Stimulated activated CD4-positive, alpha-beta T cell treated with anti-CD3 and anti-CD28 coated beads, Interleukin-2, amount 100 ng/mL, for 4 hours (primary cell): ENCODE measurements at places on chromosomes 1 and 21.

DNA sequence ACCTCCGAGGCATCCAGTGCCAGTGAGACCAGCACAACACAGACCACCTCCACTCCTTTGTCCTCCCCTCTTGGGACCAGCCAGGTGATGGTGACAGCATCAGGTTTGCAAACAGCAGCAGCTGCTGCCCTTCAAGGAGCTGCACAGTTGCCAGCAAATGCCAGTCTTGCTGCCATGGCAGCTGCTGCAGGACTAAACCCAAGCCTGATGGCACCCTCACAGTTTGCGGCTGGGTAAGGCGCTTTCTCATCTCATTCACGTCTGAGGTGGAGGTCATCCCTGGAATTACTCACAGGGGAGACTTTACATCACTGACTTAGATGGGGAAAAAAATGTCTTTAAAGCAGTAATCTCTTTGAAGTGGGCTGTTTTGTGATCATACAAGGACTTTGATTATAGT, 106.3 kb downstream of the CD247 start:
- DNase-seq = no peak

DNA sequence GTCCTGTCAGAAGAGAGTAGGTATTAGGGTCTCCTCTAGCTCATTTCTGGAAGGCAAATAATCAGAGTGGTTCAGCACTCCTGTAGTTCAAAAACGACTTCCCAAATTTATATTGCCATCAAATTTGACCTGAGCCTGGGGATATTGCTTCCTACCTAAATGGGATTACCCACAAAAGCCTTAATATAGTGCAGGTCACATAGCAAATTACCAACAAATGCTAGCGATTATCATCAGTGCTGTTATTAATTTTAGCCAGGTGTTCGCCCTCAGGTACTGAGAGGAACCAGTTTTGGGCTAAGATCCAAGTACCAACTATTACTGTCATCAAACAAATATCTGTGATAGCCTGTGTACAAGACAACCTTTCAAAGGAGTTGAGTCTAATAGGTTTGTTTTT, 661.8 kb upstream of the PTBP2 start:
- DNase-seq = no peak

- DNase-seq = no peak
These were observed 12.7 kb downstream of the SLC25A33 start for GRCh38 chr1:9551984-9552383.

DNA sequence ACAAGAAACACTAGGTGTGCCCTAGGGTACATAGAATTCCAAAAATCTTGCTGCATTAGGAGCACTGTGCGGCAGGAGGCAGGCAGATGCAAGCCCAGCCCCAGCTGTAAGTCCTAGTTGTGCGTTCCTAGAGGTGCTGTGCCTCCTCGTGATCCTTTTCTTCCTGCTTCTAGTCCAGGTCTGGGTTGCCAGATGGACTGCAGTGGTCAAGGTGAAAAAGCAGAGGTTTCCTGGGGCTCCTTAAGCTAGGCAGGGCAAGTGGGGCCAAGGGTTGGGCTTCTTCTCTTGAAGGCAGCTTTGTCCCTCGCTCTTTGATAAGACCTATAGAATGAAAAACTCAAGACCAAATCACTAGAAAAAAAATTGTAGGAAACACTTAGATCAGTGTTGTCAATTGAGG, 21.6 kb upstream of the SLC45A3 start:
- DNase-seq = no peak

- DNase-seq = peak; percentile 82
These were observed 28.3 kb downstream of the EIF2D start for GRCh38 chr1:206583707-206584648.

DNA sequence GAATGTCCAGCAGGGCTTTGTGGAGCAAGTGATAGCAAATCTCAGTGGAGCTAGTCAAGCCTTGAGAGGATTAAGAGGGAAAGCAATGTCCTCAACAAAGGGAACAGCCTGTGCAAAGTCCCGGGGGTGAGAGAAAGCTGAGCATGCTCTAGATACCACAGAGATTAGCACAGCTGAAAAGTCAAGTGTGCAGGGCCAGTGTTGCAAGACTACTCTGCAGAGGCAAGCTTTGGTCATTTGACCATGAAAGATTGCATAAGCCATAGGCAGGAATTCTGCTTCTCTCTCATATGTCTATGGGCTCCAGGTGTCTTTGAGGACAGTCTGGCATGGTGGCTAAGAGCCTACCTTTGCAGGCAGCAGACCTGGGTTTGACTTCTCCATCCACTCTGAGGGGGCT, 181.0 kb upstream of the JUN start:
- no peak for DNase-seq

DNA sequence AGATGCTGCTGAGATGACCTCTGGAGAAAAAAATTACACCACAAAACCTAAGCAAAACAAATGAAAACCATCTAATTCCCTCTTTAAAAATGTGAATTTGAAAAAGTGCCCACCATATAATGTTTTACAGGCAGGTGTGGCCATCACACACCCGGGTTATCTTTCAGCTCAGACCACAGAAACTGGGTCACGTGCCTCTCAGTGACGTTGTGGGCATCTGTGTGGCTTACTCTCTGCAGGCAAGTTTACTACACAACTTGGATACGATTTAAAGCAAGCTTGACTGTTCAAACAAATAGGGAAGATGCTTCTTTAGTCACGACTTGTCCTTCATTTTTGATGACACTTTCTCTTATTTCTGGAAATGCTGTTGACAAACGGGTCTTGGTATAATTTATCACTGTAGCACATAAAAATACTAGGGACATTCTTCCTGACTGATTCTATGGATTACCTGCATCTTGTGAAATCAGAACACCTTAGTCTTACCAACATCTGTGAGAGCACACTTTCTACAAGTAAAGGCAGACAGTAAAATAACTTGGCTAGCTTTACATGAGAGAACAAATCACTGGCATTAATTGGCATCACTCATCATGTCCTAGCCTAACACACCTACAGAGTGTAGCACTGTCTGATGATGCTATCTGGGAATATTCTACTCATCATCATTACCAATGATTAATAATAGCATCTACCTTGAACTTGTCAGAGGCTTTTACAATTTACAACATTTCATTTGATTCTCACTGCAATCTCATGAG, 89.3 kb upstream of the EDEM3 start:
- peak; percentile 19 for DNase-seq

DNA sequence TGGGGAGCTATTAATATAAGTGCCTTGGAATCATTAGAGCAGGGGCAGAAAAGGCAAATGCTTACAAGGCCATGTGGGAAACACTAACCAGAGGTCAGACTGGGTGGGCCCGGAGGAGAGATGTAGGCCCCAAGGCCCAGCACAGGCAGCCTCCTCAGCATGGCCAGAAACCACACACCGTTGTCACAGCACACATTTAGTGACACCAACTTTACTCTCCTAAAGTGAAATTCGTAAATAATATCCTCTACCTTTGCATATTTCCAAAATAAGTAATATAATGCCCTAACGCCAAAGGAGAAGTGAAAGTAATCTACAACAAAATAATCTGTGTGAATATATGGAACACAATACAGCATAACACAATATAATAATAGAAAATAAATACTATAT, 62.6 kb downstream of the KIF21B start:
- no peak for DNase-seq

DNA sequence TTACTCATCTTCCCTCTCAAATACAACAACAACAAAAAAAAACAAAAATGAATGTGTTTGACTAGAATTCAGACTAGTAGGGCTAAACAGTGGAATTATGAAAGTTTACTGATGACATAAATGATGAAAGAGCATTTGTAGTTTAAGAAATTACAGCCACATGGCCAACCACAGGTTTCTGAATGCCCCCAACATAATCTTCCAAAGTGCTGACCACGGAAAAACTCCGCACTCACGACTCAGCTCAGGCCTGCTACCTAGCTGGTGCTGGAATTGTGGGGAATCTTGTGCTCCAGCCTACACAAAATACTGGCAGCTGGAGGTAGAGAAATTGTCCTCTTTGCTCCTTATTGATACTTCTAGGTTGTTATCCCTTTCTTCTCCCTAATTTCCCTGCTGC, 23.6 kb upstream of the TBX15 start:
- DNase-seq = no peak
